ENCODE measurements at places on chromosomes 7 and 10.

- DNase-seq = no peak
Observed at GRCh38 chr10:24205821-24206220, 3.1 kb upstream of the KIAA1217 start.

- no peak for DNase-seq
Observed at GRCh38 chr10:11236234-11236633, 218.6 kb downstream of the CELF2 start.

DNA sequence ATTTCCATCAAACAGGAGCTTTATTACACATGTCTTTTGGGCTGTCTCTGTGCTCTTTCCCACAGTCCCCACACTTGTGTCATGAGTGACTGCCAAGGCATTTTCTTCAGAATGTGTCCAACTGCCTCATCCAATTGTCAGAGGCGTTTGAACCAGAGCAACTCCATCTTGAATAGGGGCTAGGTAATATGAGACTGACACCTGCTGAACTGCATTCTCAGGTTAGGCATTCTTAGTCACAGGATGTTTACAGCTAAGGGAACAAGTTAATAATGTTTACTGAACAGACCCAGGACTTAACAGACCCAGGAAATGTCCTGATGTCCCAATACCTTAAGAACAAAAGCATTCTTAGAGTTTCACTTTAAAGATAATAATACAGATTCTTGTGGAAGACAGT, 595.5 kb downstream of the REEP3 start:
- DNase-seq = no peak

GRCh38 chr10:109992485-109992884, 15.3 kb upstream of the ADD3 start:
- no peak for DNase-seq

GRCh38 chr10:59823751-59824150, 70.5 kb upstream of the MRLN start:
- no peak for DNase-seq

DNA sequence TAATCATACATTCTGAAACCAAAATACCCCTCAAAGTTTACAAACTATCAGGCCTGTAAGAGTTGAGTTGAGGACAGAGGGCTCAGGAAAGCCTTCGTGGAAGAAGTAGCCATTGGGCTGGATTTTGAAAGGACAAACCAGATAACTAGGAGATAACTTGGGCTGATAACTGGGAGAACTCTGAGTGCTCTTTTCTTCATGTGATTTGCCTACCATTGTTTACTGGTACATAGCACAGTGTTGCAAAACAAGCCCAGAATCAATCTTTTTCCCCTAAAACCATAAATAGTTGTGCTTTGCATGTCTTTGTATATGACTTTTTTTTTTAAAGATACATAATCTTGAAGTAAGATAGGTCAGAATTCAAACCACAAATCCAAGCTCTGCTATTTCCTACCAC, 106.7 kb upstream of the ITGB1 start:
- no peak for DNase-seq
